ENCODE measurements at places on chromosomes 3 and 15.

- DNase-seq: no peak
Observed at GRCh38 chr15:78681281-78682003, 40.4 kb upstream of the CHRNB4 start.

DNA sequence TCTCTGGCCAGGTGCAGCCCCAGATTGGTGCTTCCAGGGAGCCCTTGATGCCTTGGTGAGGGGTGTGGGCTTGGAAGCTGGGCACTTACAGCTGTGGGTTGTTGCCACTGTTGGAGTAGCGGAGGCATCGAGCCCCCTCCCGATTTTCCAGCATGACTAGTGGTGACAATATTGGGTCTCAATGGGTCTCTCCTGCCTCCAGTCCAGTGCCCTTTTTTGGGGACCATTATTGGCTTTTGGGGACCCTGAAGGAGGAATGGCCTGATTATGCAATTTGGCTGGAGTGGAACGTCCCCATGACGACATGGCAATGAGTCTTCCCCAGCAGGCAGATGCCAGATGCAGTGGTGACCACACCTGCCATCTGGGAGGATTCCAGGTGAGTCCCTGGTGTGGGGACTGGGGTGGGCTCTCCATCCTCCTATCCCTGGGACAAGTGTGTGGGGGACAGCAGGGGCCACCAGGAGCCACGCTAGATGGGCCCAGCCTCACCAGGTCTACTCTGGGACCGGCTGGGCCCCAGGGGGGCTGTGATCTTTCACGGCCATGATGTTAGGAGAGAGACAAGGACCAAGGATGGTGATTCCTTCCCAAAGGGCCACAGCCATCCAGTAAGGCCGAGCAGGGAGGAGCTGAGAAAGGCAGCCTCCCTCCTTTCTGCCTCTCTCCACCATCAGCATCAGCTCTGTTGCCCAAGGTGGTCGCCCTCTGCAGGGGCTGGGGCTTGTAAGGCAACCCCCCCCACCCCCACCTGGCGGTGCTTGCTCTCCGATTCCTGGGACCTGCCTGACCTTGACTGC is 196.8 kb downstream of the GOLGA6L6 start:
- peak; percentile 3 for DNase-seq

GRCh38 chr15:85955501-85956391 is 123.9 kb upstream of the AGBL1 start:
- DNase-seq: no peak

DNA sequence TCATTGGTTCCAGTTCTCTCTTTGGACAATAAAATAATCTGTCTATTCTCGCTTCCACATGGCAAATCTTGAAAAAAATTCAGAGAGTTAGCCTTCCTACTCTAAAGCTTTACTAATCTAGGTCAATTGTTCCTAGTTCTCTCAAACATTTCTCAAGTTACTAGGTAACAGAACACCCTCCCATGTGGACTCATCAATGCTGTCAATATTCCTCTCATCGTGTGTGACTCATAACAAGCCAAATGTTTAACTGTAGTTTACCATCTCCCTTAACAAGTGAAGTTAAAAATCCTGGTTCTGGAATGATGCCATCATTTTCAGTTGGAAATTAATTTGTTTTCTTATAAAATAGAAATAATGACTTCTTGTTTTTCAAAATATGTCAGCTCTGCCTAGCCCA is 438.6 kb downstream of the ROBO1 start:
- DNase-seq: no peak

DNA sequence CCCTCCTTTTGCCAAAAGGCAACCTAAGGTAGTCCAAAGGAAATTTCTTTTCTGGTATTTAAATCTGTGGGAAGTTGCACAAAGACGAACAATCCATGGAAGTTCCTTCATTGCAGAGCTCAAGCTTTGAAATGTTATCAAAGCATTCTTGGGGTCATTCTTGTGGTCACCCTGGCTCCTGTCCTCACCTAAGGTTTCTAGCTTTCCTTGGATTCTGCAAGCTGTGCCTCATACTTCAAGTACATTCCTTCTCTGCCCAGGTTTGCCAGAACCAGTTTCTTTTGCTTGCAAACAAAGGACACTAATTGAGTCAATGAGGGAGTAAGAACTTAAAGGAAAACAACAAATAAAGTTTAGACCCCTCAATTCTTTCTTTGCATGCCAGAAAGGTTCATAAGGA is 329.8 kb upstream of the PDZRN3 start:
- DNase-seq: no peak

DNA sequence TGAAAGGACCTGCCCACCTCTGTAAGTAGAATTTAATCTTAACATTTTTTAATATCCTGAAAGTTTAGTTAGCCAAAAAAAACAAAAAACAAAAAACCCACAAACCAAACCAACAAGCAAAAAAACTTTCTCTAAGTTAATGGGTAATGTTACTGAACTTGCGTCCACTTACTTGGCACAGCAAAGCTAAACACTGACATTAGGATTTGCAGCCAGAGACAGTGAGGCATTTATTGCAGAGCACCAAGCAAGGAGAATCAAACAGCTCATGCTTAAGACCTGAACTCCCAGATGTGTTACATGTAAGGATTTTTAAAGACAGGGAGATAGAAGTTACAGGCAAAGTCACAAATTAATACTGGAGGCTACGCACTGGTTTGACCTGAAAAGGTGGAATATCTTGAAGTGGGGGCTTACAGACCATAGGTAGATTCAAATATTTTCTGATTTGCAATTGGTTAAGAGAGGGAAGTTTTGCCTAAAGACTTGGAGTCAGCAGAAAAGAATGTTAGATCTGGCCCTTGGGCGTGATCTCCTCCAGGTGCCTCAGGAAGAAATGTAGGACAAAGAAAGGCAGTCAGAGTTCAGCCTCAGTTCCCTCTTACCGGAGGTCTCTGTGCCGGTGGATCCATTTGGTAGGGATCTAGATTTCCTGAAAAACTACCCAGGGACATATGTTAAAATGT is 205.0 kb downstream of the ADAMTSL3 start:
- DNase-seq: no peak

DNA sequence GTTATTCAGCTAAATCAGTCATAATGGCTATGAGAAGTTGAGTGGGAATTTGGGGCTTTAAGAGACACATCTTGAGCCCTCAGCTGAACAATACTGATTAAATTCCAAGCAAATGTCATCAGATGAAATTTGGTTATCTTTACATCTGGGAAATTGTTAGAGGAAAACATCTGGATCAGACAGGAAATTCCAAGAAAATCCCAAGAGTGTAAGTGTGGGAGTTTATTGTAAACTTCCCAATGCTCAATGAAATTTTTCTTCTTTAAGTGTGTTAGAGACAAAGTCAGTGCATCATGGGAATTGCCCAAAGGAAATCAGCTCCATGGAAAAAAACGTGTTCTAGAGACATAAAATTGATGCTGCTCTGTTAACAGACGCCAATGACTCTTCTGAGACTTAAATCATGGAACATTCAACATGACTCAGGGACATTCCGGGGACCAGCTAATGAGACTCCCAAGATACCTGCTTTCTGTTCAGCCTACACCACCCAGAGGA is 19.8 kb upstream of the DCLK3 start:
- no peak for DNase-seq

GRCh38 chr3:31943041-31943440 is 38.0 kb downstream of the OSBPL10 start:
- no peak for DNase-seq

GRCh38 chr15:78263907-78264303 is 457 bp upstream of the DNAJA4 start:
- no peak for DNase-seq

GRCh38 chr15:34070003-34070402 is 31.0 kb upstream of the AVEN start:
- no peak for DNase-seq

- DNase-seq: peak; percentile 13
Observed at GRCh38 chr3:151283907-151284461, 5.6 kb upstream of the P2RY14 start.

DNA sequence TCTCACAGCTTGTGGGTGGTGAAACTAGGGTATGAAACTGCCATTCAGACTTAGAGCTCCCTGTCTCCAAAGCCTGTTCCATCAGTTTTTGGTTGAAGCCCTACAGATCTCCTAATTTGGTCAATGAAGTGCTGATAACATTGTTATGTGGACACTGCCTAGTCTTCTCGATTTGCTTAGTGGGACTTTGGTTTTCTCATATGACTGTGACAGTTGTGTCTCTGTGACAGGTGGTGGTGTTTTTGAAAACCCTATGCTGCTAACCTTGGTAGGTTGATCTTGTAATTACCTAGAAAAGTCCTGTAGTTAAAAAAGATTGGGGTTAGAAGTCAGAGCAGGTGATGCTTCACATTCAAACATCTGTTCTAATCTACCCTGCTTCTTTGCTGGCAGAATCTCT is 9.2 kb downstream of the PPM1L start:
- no peak for DNase-seq

DNA sequence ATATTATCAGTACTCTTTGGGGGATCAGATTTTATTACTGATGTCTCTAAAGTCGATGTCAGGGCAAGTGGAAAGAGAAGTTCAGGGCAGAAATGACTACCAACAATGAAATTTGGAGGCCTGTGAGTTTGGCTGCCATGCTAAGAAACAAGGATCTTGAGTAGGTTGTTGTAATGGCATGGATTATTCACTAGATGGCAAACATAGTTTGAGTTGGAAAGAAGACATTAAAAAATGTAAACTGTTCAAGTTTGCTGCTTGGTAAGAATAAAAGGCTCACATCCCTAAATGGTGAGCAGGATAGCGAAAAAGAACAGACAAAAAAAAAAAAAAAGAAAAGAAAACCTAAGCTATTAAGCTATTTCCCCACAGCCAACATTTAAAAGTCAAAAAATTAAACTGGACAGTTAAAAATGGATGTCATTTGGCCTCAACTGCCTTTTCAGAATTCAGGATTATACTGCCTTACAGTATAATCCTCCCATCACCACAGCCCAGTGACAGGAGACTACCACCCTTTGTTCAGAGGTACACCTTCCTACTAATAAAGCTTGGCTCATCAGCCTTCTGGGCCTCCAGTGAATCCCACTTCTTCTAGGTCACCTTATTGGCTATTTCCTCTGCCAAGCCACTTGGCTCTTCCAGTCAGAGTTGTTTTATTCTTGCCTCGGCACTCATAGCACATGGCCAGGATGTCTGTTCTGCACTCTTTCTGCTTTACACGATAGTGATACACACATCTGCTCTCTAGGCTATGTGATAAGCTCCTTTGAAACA is 163.7 kb downstream of the PLD1 start:
- no peak for DNase-seq

- no peak for DNase-seq
Observed at GRCh38 chr15:78220713-78221112, 13.7 kb downstream of the ACSBG1 start.

DNA sequence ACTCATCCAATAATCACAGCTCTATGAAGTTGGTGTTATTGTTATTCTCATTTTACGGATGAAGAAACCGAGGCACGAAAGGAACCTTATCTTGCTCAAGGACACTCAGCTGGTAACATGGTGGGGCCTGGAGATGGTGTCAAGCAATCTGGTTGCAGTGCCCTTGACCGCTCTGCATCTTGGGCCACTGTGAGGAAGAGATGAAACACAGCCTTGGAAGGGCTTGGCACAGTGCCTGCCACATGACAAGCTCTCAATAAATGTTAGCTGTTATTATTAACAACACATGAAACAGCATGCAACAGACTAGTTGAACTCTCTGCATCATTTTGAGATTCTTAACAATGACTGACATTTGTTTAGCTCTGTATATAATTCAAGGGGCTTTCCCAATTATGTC is 10.1 kb upstream of the ITGA11 start:
- DNase-seq: no peak

Data from stimulated activated CD4-positive, alpha-beta T cell treated with anti-CD3 and anti-CD28 coated beads, Interleukin-4, amount 100 ng/mL, for 24 hours (primary cell).